ENCODE measurements at places on chromosomes 3 and 15.

- DNase-seq: peak; percentile 85
Observed at GRCh38 chr3:161510510-161511260, 14.1 kb downstream of the OTOL1 start.

DNA sequence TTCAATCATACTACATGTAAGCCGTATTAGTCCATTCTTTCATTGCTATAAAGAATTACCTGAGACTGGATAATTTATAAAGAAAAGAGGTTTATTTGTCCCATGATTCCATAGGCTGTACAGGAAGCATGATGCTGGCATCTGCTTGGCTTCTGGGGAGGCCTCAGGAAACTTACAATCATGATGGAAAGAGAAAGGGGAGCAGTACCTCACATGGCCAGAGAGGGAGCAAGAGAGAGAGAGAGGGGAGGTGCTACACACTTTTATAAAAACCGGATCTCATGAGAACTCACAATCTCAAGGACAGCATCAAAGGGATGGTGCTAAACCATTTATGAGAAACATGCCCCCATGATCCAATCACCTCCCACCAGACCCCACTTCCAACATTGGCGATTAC is 14.3 kb upstream of the CLASP2 start:
- DNase-seq: peak; percentile 7

GRCh38 chr3:95002438-95003046 is 939.7 kb downstream of the NSUN3 start:
- DNase-seq: no peak

- no peak for DNase-seq
Observed at GRCh38 chr3:32952369-32953077, 1.1 kb downstream of the CCR4 start.

GRCh38 chr3:167814441-167814951 is 79.0 kb downstream of the SERPINI1 start:
- no peak for DNase-seq

- no peak for DNase-seq
Observed at GRCh38 chr3:162933656-162934055, 1437.0 kb downstream of the OTOL1 start.

GRCh38 chr15:25468611-25469010 is 29.8 kb upstream of the UBE3A start:
- no peak for DNase-seq

DNA sequence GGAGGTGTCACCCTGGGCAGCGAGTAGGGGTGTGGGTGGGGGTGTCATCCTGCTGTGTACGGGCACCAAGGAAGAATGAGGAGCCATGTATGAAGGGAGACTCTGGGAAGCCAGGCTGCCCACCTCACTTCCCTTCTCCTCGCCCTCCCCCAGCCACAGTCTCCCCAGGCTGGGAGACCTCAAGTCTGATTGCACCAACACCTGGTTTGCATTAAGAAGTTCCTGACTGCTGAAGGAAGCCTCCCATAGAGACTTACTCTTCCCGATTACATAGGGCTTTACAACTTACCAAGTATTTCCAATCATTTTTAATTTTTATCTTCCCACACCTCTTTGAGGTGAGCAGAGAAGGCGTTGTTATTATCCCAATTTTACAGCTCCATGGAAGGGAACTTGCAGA is 29.5 kb upstream of the SMAD3 start:
- no peak for DNase-seq

- no peak for DNase-seq
Observed at GRCh38 chr3:179410999-179411398, 40.3 kb downstream of the GNB4 start.

DNA sequence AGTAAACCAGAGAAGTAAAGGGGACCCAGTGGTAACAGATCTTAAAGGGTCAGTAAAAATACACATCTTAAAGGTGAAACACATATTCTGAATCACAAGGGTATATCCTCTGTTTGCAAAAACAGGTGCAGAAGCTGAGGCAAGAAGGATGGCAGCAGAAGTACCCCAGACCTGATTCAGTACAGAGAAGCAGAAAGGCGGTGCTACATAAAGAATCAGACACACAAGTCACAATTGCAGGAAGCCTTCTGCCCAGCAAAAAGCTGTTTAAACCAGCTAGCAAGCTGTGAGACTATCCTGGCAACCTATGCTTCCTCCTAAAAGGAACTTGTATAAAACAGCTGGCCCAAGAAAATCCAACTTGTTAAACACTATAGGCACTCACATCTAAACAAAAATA is 49.4 kb downstream of the ZNF280D start:
- DNase-seq: no peak

DNA sequence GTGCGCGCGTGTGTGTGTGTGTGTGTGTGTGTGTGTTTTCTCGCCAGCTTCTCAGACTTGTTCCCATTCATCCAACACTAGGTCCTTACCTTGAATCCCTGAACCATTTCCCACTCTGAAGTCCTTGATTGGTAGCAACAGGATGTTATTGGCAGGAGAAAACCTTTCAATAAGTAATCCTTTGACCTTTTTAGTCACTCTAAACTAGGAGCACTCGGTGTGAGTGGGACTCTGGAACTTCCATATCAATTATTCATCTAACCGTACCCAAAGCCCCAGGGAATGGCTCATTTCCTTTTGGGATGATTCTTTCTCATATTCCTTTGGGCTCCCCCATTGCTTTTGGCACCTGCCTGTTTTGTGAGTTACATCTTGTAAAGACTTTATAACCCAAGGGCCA is 140.2 kb upstream of the SPRED1 start:
- DNase-seq: no peak

DNA sequence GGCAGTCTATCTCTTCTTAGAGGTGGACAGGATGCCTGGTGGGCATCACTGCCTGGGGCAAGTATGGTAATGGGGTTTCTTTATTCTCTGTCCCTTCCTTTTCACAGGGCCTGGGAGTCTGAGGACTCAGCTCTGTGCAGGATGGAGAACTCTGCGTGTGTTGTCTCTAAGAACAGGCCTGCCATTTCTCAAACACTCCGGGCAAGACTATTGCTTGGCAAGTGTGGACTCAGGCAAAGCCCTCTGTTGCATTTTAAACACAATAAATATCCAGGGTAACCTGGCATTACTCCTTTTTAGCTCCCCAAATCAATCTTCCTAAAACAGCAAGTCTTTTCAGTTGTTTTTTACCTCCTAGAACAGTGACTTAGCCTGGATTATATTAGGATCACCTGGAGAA is 185.1 kb upstream of the ROPN1 start:
- no peak for DNase-seq

GRCh38 chr3:142104763-142105162 is 44.6 kb downstream of the TFDP2 start:
- DNase-seq: peak; percentile 24

DNA sequence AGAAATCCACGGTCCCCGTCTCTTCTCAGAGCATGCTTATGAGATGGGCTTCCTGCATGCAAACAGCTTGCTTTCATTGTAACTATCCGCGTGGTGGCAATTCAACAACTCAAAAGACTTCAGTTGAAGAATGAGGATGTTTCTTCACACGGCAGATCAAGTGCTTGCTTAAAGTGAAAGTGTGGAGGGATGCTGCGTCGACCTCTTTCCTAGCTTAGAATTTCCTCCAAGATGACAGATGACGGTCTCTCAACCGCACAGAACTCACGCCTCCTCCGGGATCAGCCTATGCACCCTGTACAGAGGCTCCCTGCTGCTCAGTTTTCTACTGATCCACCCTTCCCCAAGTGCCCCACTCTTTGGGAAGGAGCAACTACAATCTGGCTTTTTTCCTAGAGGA is 47.8 kb downstream of the PCSK6 start:
- DNase-seq: no peak

DNA sequence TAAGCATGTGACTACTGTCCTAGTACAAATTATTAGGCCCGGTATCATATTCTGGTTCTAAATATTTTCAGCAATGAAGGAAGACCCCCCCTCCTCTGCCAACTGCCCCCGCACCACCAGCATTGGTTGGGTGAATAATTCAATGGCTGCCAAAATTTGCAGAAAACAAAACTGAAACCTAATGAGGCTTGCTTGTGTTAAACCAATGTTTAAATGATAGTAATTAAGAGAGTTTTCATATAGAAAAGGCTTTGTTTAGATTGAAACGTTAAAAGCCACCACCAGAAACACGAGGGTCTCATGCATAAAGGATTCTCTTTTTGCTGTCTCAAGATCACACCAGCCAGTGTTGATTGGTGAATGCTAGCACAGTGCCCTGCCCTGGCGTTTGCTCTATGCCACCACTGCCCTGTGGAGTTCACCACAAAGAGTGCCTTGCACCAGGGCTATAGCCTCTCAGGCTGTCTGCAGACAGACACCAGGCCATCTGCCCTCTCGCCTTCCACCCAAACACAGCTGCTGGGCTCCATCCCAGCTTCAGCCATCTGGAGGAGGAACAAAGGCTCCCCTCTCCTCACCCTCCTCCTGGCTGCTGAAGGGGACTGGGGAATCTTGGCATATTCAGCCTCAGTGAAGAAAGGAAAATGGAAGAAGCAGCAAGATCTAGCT is 200.3 kb upstream of the PFN2 start:
- peak; percentile 95 for DNase-seq

- DNase-seq: no peak
Observed at GRCh38 chr15:76346669-76347481, 10.3 kb downstream of the ISL2 start.

GRCh38 chr3:159082519-159082918 is 280.7 kb downstream of the MFSD1 start:
- DNase-seq: no peak

DNA sequence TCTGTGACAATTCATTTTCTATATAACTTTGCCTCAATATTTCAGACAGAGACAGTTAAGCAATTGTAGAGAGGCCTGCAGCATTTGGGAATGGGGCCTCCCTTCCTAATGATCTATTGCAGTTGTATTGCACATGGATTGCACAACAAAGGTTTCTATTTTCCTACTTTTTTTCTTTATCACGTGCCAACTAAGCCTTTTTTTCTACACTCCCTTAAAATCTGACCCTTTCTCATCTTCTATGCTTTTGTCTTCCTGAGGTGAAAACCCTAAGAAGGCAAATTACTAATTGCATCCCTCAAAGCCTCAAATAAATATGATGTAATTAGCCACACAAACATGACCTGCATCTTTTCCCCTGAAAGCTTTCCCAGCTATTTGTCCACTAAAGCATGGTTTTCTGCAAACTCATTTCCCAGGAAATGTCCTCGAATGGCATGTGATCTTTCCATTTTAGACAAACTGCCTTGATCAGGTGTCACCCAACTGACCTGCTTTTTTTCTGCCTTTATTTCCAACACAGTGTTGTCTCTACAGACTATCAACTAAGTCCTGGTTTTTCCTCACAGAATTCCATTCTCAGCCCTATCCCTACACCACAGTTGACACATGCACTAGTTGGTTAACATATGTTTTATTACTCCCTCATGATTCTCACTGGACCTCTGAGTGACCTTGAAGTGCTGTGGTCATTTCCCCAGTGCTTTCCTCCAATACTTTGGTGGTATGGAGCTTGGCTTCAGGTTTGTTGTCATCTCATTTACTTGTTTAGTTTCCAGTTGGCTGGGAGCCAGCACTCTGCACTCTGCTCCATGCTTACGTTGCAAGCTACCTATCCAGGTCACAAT is 31.9 kb upstream of the TSC22D2 start:
- no peak for DNase-seq

DNA sequence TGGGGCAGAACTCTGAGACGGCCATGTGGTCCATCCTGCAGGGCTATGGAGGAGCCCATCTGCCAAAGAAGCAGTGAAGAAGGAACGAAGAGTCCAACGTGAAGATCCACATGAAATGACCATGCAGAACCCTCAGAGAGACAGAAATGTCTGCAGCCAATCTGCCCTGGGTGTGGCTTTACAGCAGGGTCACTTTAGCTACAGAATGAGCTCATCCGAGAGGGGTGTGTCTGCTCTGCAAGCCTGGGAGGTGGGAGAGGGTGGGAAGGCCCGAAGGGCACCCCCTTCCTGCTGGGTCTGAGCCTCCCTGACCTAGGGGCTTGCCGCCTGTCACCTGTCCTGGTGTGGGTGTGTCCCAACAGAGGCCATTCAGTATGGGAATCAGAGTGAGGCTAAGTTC is 176.3 kb downstream of the ATP10A start:
- no peak for DNase-seq

DNA sequence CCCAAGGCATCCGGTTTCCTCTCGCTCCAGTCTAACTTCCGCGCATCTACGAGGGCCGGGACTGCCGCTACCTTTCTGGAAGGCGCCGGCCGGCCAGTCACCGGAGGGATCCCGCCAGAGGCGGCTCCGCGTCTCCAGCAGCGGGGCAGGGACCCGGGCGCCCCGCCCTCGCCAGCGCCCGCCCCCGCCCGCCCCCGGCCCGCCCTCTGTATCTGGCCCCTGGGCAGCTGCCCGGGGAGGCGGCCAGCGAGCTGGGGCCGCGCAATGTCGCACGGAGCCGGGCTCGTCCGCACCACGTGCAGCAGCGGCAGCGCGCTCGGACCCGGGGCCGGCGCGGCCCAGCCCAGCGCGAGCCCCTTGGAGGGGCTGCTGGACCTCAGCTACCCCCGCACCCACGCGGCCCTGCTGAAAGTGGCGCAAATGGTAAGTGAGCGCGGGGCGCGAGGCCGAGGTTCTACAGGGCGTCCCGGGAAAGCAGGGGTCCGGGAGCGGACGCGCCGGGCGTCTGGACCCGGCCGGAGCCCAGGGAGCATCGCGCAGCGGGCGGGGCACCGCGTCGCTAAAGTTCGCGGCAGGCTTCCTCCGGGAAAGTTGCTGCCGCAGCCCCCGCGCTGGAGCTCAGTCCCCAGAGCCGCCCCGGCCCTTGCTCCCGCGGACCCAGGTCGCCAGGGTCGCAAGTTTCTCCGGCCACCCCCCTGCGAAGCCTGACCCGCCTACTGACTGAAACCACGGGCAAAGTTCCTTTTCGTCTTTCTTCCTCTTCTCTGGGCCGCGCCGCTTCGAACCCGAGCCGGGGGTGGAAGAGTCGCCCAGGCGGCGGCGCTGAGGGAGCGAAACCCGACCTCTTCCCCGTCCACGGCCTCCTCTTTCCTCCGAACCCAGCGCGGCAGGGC is at the start of gene CMTM7:
Gene CMTM7, plus strand, starts transcription at position 211 of the 893 bp plus-strand sequence. Its CDS starts 54 bp downstream, at position 265.
- peak; percentile 47 for DNase-seq

GRCh38 chr15:36953346-36953745 is 147.0 kb downstream of the MEIS2 start:
- no peak for DNase-seq

DNA sequence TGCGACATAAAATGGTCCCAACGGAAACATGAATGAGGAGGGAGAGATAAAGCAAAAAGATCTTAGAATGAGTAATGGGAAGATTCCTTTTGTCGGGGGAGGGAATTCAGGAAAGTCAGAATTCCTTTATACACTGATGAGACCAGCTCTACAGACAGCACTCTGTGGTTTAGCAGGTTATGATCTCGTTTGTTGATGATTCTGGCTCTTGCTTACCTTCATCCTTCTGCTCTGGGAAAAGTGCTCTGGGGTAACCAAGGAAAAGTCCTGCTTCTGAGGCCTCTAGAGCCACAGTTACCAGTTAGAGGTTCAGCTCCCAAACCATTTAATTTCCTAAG is 150.7 kb upstream of the NR2E3 start:
- DNase-seq: no peak

DNA sequence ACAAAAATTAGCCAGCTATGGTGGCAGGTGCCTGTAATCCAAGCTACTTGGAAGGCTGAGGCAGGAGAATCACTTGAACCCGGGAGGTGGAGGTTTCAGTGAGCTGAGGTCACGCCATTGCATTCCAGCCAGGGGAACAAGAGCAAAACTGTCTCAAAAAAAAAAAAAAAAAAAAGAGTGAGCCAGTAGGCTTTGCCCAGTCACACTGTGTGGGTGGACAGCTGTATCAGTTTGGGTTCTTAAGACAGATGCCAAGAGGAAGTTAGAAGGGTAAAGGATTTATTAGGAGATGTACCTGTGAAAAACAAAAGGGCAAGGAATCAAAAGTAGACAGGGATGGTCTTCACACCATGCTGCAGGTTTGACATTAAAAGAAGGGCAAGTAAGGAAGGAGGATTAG is 86.1 kb upstream of the CGNL1 start:
- no peak for DNase-seq
